WTC11 (cell line): ENCODE measurements at places on chromosomes 6 and 20. TPM values are rescaled to one million over a fixed set of nuclear protein-coding genes. Genes with fewer than 3 reads are reported as not detected.

The CNR1 gene
- 0.23 to 0.48 TPM (median 0.25 TPM) in 3 replicates for total RNA-seq

The FAM83C gene
- total RNA-seq, result not detected in 3 replicates

The HDGFL1 gene
- total RNA-seq, result not detected in 3 replicates

The BCAS4 gene
- 25.8 to 31.0 TPM (median 29.8 TPM) in 3 replicates for total RNA-seq

The PRND gene
- total RNA-seq, result 0.04 to 0.07 TPM in 2 of 3 replicates, not detected in the other

The HFE gene
- total RNA-seq, result 1.9 to 2.4 TPM (median 2.0 TPM) in 3 replicates

The DNAH8 gene
- total RNA-seq, result 0.02 TPM in 1 of 3 replicates, not detected in the others

- no peak for DNase-seq
These were observed 50.8 kb downstream of the BCAS4 start for GRCh38 chr20:50845566-50846215.

- no peak for DNase-seq
These were observed 5.0 kb upstream of the LPIN3 start for GRCh38 chr20:41335591-41335990.
